Dorsolateral prefrontal cortex (tissue), 122 donors: ENCODE measurements at places on chromosomes 3 and 15. TPM values are rescaled to one million over a fixed set of nuclear protein-coding genes. Genes with fewer than 3 reads are reported as not detected.

Gene GOLGA8Q
- 2.0 TPM for total RNA-seq

Gene RABL3
- 17.9 TPM for total RNA-seq

Gene TRPM1
- total RNA-seq: 1.1 TPM

Gene A4GNT
- total RNA-seq: not detected

Gene BLM
- 6.0 TPM for total RNA-seq
